Activated gamma-delta T cell treated with Interleukin-2 at 50 U/mL for 16 hours (primary cell): ENCODE measurements at places on chromosomes 11 and 22.

DNA sequence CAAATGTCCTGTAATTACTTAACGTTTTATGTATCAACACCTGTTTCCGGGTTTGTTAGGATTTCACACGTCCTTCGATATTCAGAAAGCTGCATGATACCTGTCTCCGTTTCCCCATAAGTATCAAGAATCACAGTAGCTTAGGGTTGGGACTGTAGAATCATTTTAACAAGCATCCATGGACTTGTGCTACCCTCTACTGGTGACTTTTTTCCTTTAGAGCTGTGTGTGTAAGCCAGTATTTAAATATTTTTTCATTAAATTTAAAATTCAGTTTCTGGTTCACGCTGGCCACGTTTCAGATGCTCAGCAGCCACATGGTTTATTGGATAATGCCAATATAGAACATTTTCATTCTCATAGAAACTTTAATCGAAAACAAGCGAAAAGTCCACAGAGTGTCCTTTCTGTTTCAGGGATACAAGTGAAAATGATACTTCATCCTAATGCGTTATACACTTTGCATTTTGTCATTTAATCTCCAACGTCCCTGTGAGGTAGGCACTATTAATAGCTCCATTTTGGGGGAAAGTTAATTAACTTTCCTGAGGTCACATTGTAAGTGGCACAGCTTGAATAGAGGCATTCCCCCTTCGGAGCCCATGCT, 61.5 kb upstream of the SLC25A18 start:
- peak; percentile 20 for DNase-seq

DNA sequence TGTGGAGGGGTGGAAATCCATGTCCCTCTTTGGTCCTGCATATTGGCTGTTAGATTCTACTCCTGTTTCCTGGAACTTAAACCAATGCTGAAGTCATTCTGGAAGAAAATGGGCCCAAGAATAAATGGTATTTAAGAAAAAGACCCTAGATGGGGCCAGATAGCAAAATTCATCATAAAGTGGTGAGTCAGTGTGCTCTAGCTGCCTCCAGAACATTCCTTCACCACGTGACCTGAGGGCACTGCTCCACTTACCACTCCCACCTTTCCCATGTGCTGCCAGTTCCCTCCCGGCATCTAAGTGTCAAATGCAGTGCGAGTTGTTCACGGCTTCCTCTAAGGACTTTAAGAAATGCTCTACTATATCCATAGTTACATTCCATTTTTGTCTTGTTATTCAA, 30.9 kb upstream of the NAP1L4 start:
- DNase-seq, result no peak

DNA sequence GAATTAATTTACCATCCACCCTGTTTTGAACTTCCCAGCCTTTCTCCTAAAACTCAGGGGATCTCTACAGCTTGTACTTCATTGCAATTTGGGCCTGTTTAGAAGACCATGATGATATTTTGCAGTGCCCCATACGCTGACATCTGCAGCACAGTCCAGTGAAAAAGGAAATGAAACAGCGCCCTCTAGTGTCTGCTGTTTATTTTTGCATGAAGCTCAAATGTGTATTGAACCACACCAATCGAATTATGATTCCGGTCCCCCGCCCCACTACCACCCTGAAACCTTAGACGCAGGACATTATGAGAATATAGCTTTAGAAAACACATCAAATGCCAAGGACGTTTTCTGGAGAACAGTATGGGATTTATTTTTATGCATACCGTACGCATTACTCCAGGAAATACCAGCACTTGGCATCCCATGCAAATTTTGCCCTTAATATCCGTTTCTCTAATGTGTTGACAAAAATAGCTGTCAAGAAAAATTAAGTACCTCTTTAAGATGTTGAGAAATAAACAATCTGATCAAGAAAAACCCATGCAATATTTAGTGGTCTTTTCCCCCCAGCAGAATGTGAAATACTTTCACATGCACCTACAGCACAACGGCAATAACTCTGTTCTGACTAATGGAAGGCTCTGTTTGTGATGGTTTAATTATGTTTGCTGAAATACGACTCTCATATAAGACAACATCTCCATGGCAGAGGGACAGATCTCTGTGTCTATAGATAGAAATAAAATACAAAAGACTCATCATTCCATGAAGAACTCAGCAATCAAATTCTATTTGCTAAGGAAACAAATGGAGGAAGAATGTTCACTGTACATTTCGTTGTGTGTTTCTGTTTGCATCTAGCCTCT, 93.9 kb downstream of the TECTA start:
- DNase-seq, result peak; percentile 54

DNA sequence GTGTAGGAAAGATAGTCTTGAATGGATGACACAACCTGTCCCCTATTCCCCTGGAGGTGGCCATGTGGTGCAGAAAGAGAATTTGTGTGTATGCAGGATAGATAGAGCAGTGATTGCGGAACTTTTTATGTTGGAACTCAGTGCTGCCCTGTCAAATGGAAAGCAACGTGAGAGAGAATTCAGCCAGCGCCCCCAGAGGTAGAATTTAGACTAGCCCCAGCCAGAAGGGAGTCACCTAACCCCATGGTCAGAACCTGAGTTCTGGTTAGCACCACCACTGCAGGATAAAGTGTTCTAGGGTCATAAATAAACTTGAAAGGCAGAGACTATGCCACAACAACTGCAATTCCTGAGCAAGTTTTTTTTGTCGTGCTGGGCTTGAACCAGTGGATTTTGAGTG, 152.9 kb upstream of the GRIA4 start:
- DNase-seq, result no peak

DNA sequence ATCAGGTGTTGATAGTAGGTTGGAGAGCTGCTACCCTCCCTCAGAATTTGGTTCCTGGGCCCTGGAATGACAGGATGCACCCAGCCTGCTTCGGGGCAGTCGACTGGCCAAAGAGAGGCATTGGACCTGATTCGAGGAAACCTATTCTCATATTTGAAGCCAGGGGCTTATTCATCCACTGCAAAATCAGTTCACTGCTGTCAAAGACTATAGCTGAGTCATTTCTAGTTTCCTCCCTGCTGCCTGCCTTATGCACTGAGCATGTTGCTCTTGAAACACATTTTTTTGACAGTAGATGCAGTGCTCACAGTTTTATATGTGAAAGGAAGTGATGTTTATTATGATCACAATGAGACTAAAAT, 565.4 kb downstream of the ETS1 start:
- DNase-seq, result no peak
